T-helper 2 cell (primary cell): ENCODE measurements at places on chromosomes 7 and 10.

DNA sequence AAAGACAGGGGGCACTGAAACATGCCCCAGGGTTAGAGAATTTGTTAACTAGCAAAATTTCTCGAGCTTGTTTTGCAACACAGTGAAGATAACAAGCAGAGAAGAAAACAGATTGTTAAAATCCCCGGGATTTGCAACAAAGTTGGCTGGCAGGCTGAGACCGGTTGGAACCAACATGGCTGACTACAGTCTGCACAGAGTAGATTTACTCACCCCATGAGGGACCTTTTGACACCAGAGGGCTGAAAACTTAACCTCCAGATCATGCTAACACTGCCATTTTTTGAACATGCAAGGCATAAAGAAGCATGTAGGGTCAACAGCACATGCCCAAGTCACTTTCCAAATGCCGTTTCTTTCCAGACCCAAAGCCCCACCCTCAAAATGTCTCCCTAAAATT is 95.2 kb upstream of the TMEM26 start:
- DNase-seq = no peak

DNA sequence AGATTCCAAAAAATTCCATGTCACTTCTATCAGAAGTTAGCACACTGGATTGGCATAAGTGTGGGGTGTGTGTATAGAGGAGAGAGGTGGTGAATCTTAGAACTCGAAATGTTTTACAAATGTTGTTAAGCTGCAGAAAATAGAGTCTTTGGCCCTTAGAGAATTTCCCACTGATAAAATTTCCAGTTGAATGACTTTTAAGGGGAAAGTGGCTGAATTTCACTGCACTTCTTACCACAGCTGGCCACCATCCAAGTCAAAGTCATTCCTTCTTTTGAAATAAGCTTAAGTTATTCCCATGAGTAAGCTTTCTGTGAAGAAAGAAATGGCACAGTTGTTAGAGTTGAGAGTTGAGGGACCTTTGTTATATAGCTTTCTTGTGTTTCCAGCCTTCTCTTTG is 13.9 kb downstream of the VCL start:
- no peak for DNase-seq

- no peak for DNase-seq
These were observed 39.4 kb downstream of the EMX2 start for GRCh38 chr10:117581961-117582360.

DNA sequence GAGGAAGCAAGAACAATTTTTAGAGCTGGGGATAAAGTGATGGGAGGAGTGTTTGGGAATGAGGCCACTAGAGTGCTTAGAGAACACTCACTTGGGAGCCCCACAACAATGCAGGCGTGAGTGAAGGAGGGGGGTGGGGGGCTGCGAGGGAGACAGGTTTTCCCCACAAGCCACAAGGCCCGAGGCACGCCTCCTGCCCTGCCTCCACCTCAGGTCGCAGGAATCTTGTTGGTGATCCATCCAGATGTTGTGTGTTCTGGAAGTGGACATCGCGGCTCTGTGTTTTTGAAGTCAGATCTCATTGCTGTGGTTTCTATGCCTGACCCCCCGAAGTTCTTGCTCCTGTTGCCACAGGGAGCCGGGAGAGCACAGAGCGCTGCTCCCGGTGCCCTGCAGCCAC is 178.0 kb upstream of the BMPER start:
- DNase-seq = no peak

DNA sequence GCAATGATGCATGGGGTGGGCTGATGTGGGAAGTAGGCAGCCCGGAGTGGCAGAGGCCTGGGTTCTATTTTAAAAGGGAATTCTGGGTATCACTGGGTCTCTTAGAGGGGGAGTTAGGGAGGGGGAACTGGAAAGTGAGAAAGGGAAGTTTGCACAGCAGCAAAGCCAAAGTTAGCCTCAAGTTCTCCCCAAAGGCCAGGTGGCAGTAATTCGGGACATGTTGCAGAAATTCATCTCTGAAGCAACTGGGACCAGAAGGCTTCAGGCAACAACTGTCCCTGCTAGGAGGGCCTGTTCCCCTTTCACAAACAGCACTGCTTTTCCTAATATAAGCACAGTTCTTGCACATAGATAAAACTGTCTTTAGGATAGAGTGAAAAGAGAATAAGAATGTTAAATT is 67.4 kb downstream of the NOD1 start:
- no peak for DNase-seq

GRCh38 chr10:2936816-2937215 is 130.5 kb upstream of the PFKP start:
- no peak for DNase-seq

- DNase-seq = no peak
These were observed 1.7 kb downstream of the NXPH1 start for GRCh38 chr7:8435095-8435494.

- no peak for DNase-seq
These were observed 14.0 kb upstream of the SEM1 start for GRCh38 chr7:96723622-96724021.

- DNase-seq = no peak
These were observed 729.3 kb upstream of the AUTS2 start for GRCh38 chr7:68868978-68869377.

GRCh38 chr10:117896517-117896916 is 150.2 kb downstream of the RAB11FIP2 start:
- no peak for DNase-seq

GRCh38 chr10:529468-530230 is 159.8 kb downstream of the DIP2C start:
- DNase-seq = no peak

- no peak for DNase-seq
These were observed 235.0 kb upstream of the CSTF2T start for GRCh38 chr10:51934373-51934772.

GRCh38 chr7:22864855-22865601 is 42.4 kb upstream of the TOMM7 start:
- DNase-seq = no peak

DNA sequence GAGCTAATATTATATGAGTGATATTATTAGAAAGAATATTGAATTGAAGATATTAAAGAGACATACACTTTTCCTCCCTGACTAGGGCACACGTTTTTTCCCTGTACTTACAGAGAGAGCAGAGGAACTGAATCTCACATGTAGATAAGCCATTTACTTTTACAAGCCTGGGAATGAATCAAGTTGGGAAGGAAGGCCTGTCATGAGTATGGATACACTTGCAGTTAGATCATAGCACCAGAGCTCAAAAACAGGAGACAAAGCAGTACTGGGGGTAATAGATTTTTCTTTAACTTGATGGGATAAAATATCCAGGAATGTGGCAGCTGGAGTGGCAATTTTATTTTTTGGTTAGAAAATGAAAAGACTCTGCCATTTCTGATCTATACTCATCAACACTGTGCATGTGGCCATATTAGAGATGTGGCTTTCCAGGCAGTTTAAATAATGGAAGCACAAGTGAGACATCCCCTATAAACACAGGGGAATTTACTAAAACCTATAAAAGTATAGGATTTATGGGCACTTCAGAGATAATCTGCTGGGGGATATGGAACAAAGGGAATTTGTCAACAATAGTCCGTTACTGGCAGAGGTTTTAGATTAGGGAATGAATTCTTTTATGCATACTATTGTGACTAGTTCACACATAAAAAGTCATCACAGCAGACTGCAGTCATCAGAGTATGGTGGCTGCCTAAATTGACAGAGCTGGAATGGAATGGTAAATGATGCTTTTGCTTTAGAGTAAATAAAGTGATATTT is 657.7 kb upstream of the MBL2 start:
- DNase-seq = no peak

- DNase-seq = no peak
These were observed 61.0 kb downstream of the ITIH5 start for GRCh38 chr10:7605565-7606295.

DNA sequence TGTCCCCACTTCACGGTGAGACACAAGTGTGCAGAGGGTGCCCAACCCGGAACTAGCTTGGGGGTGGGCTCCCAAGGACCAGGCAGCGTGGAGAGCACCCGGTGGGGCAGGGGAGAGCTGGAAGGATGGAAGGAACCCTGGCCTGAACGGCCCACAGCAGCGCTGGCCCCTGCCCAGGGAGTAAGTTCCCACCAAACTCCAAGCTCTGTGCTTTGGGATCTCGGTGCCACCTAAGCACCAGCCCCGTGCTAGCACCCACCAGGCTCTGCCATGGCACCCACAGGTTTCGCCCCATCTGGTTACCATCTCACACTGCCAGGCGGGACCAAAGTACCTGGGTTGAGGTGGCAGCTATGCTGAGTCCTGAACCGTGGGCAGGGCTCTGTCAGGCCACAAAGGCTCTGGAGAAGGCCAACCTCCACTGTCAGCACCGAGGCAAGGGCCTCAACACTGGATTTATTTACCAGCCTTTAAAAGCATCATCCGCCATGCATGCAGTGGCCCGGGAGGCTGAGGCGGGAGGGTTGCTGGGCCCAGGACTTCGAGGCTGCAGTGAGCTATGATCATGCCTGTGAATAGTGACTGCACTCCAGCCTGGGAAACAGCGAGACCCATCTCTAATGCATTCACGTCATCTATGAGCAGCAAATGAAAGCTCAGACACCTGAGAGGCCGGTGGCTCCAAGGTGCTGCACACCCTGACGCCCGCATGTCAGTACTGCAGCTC is 16.0 kb downstream of the GPER1 start:
- DNase-seq = no peak

DNA sequence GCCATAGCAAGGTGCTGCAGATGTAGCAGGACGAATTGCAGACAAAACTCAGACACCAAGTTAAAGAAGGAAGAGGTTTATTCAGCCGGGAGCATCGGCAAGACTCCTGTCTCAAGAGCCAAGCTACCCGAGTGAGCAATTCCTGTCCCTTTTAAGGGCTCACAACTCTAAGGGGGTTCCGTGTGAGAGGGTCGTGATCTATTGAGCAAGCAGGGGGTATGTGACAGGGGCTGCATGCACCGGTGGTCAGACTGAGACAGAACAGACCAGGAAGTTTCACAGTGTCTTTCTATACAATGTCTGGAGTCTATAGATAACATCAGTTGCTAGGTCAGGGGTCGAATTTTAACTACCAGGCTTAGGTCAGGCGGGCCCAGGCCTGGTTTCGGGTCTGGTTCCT is 222.0 kb upstream of the C7orf33 start:
- no peak for DNase-seq

- no peak for DNase-seq
These were observed 18.0 kb upstream of the DUSP5 start for GRCh38 chr10:110479710-110480109.

DNA sequence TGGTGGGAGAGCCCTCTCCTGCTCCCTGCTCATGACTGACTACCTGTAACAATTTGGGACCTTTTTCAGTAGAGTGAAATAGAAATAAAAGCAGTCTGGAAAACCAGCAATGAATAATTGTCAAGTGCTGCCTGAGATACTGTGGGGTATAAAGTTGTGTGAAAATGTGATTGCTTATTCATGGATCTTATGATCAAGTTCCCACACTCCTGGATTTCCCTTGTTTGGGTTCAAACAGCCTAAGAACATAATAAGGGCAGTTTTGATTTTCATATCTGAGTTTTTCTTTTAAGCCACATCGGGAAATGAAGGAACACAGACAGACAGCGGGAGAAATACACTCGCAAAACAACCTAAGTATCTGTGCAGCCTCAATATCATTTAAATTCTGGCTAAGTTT is 52.9 kb downstream of the CALD1 start:
- no peak for DNase-seq

DNA sequence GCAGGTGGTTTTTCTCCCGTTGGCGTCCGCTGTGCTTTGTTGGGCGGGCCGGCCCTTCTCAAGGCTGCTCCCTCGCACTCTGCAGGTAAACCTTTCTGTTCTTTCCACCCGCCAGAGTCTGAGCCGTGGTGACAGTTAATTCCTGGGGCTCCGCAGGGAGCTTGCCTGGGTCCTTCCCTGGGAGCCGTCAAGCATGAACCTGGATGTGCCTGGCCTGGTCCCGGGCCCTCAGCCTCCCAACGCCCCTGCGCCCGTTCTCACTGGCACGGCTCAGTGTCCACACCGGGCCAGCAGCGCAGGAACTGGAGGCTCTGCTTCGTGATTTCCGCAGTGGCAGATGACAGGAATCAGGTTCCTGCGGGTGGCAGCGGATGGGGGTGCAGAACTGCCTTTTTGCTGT is 10.9 kb upstream of the NKX6-2 start:
- DNase-seq = no peak
